Fibroblast of the aortic adventitia (primary cell): ENCODE measurements at places on chromosomes 4 and X. TPM values are rescaled to one million over a fixed set of nuclear protein-coding genes. Genes with fewer than 3 reads are reported as not detected.

- DNase-seq = no peak
These were observed 14.2 kb downstream of the CXCR3 start for GRCh38 chrX:71604141-71604540.

- DNase-seq = no peak
These were observed 52.9 kb upstream of the LIMCH1 start for GRCh38 chr4:41485041-41485440.

DNA sequence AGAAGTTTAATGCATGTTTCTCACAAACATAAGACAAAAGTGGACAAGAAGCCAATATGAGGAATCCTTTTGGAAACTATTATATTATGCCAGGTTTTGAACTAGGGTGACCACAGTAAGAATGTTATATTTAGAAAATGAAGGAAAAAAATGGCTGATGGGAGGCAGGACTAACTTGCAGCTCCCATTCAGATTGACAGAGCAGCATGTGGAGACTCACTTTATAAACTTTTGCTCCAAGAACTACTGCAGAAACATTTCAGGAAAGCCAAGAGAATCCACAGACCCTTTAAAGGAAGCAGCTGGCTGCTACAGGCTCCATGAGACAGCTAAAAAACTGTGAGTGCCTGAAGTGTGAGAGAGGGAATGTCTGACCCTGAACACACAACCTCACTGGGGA, 738.6 kb upstream of the GRIA3 start:
- no peak for DNase-seq

The BGN gene
- total RNA-seq = 12.3 and 133 TPM in 2 replicates

- DNase-seq = peak; percentile 11
These were observed at the start of gene TMEM150C for GRCh38 chr4:82561786-82562563. Gene TMEM150C, minus strand, starts transcription at chr4:82561988. Its CDS starts 57,331 bp downstream, at chr4:82504657.

- DNase-seq = peak; percentile 27
These were observed 51.6 kb upstream of the SETD7 start for GRCh38 chr4:139607502-139608060.

- DNase-seq = no peak
These were observed 42.8 kb downstream of the MAGEB17 start for GRCh38 chrX:16210061-16210460.

The MAGEA9B gene
- total RNA-seq = not detected in 2 replicates

The GLOD5 gene
- not detected in 2 replicates for total RNA-seq

GRCh38 chrX:11319806-11320520, 26.8 kb downstream of the AMELX start:
- DNase-seq = no peak

GRCh38 chr4:119678761-119679160, 50.2 kb upstream of the PDE5A start:
- DNase-seq = no peak

The NRK gene
- 0.09 and 4.1 TPM in 2 replicates for total RNA-seq

- no peak for DNase-seq
These were observed 109.2 kb downstream of the GUCY2F start for GRCh38 chrX:109372716-109373115.

- DNase-seq = no peak
These were observed 58.1 kb downstream of the RPS3A start for GRCh38 chr4:151157543-151157942.

GRCh38 chr4:129146639-129147038, 50.7 kb downstream of the C4orf33 start:
- DNase-seq = no peak

GRCh38 chr4:8207314-8207713, 8.2 kb downstream of the SH3TC1 start:
- DNase-seq = no peak

DNA sequence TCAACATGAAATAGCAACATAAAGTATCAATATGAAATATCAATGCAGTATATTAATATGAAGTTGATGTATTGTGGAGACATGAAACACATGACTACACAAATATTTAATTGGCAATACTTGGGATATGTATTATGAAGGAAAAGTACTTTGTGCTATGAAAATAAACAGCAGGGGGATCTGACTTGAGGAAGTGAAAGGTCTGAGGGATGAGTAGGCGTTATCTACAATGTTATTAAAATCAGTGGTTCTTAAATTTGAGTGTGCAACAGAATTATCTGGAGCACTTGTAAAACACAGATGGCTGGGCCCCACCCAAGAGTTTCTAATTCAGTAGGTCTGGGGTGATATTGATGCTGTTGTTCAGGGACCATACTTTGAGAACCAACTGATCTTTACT, 27.4 kb upstream of the ARX start:
- DNase-seq = no peak

DNA sequence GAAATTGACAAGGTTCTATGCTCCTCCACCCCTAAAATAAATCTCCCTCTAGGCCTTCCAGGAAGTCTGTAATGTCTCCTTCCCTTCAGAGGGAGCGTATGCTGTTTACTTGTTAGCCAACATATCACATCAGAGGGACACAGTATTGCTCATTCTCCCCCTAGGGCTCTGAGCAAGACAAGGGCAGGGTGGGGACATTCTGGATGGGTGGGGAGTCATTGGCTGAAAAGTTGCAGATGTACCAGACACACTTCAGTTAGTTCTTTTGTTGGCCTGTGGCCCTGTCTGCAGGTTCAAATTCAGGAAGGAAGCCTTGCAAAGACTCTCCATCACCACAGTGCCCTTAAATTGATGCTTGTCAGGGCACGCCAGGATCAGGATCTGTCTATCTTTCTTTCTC, 106.3 kb upstream of the TEX13D start:
- DNase-seq = no peak

The XAGE1A gene
- total RNA-seq = not detected in 2 replicates

The EREG gene
- 15.0 TPM in 1 of 2 replicates, not detected in the other for total RNA-seq

DNA sequence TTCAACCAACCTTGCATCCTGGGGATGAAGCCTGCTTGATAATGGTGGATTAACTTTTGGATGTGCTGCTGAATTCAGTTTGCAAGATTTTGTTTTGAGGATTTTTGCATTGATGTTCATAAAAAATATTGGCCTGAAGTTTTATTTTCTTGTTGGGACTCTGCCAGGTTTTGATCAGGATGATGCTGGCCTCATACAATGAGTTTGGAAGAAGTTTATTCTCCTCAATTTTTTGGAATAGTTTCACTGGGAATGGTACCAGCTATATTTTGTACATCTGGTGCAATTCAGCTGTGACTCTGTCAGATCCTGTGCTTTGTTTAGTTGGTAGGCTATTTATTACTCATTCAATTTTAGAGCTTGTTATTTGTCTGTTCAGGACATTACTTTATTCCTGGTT, 340.3 kb upstream of the TRAM1L1 start:
- DNase-seq = no peak

The PPEF1 gene
- total RNA-seq = not detected in 2 replicates

DNA sequence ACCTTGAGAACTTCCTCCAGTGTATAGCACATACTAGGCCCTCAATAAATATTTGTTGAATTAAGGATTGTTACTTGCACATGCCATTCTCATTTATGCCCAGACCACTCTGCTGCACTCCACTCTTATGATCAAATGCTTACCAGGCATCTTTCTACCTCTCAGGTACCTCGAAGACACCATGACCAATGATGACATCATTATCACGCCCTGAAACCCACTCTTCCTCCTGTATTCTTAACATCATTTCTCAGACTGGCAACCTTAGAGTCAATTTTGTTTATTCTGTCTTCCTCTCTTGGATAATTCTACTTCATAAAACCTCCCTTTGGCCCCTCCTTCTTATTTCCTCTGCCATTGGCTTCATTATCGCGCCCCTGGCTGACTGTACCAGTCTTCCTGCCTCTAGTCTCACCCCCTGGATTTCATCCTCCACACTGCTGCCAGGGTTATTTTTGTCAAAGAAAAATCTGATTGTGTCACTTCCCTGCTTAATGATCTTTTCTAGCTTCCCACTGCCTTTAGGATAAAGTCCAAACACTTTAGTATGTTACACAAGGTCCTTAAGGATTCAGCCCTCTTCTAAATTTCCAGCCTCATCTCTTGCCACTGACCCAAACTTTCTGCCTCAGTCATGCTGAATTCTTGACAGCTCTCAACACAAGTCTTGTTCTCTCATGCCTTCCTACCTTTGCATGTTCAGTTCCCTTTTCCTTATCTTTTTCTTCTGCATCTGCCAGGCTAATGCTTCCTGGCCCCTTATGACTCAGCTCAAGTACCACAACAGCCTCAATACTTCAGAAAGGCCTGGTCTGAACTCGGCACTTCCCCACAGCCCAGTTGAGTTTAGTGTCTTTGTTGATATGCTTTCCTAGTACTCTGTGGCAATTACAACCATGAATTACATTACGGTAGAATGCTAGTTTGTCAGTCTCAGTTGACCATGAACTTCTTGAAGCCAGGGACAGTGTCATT, 45.8 kb downstream of the HDAC8 start:
- peak; percentile 45 for DNase-seq

The QDPR gene
- 16.4 and 38.7 TPM in 2 replicates for total RNA-seq

DNA sequence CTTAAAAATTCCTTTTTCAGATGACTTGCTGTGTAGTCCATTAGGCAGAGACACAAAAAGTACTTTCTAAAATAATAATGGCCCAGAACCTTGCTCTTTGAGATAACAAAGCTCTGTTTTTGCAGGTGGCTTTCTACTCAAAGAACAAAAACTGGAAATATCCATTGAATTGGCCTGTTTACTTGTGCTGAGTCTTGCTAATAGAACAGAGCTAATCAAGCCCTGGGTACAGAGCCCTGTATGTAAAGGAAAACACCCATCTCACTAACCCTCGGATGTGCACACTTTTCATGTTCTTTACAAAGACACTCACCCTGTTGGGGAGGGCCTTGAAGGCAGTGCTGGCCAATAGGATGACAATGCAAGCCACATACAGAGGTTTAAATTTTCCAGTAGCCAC, 27.0 kb upstream of the LNX1 start:
- DNase-seq = no peak

- no peak for DNase-seq
These were observed 31.8 kb downstream of the USP53 start for GRCh38 chr4:119244344-119244743.

DNA sequence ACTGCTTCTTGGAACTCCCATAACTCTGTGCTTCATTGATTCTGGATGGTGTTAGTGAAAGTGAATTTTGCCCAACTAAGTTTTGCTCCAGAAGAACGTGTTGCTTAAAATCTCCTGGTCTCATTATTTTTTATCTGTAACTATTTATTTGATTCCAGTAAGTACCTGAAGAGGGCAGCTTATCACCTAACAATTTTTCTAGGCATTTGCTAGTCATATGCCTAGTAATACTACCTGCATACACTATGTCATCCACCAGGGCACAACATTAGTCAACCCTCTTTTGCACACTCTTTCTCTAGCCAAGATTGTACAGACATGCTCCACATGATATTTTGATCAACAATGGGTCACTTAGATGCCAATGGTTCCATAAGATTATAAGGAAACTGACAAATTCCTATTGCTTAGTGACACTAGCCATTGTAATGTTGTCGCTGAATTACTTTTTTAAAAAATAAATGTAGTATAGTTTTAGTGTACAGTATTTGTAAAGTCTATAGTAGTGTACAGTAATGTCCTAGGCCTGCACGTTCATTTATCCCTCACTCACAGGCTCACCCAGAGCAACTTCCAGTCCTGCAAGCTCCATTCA, 499.9 kb upstream of the AADAT start:
- DNase-seq = peak; percentile 32

The PDGFRA gene
- 707 and 865 TPM in 2 replicates for total RNA-seq

The ENOX2 gene
- total RNA-seq = 13.2 and 16.5 TPM in 2 replicates

GRCh38 chr4:174716986-174717770, 111.9 kb downstream of the GLRA3 start:
- no peak for DNase-seq

DNA sequence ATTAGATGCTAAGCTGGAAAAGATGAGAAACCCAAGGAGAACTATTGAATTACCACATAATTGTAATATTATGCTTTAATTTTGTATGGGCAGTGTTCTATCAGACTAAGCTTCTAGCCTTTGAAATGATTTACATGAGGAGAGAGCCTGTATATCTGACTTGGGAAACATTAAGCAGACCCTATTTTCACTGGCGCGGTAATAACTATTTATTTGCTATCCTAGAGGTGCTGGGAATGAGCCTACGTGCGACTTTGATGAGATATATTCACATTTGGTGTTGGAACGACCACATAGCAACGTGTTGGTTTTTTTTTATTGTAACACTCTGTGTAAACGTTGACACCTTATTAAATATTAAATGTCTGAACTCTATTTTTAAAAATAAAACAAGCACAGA, 80.5 kb downstream of the CLCN4 start:
- no peak for DNase-seq

DNA sequence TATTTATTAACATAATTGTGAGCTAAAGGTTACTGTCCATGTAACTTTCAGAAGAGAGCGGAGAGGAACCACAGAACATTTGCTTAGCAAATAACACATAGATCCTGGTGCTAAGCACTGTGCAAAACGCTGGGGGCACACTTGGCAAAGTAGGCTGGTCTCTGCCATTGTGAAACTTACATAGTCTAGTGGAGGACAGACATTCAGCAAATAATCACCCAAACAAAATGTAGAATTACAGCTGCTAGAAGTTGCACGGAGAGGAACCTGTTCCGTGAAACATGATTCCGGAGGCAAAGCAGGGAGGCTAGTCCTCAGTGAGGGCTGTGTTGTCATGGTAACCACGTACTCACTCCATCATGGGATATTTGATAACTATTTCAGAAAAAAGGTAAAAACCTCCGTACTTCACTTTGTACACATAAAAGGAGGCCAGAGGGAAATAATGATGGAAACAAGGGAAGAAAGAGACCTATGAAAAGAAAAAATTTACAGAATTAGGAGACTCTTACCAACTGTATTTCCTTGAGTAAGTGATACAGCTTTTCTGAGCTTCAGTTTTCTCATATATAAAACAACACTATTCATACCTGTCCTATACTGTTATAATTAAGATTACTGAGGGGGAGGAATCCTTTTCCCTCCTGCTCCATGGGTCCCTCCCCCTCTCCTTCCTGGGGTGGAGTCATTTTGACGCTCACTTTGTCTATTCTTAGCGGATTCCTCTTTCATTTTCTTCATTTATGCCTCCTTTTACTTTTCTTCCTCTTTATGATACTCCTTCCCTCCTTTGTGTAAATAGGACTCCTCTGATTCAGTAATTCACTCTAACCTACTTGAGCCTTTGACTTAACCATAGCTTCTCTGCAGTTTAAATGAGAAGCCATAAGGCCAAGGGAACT, 825 bp upstream of the RASGEF1B start:
- DNase-seq = peak; percentile 32

The IL13RA2 gene
- total RNA-seq = 21.8 and 213 TPM in 2 replicates

DNA sequence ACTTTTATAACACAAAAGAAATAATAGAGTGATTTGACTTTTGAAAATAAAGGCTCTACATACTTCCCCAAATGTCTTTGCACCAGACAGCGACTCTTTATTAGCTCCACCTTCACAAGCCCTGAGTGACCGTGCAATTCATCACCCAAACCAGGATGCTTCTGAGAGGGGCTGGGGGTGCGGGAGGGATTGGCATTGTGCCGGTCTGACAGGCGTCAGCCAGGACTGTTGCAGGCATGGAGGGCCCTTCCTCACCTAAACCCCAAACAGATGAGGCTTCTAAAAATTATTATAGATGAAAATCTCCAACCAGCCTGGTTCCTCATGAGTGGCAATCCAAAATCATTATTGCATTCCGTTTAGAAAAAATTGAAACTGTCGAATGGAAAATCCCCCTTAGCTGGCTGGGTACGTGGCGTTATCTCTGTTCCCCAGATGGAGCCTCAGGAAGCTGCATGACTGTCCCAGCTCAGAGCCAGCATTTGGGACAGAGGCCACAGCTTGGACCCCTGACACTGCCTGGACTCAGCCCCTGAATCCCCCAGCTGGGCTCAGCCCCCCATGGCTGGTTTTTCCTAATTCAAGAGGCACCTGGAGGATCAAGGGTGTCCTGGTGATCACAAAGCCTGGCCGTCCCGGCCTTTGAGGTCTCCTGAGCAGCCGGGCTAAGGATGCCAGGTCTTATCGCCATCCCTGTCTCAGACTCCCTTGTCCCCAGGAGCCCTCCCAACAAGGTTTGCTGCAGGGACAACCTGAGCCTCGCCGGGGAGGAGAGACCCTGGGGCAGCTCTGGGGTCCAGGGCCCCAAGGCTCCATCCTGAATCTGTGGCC, 60.4 kb downstream of the SORCS2 start:
- DNase-seq = no peak
